ENCODE measurements at places on chromosomes 7 and 10. TPM values are rescaled to one million over a fixed set of nuclear protein-coding genes. Genes with fewer than 3 reads are reported as not detected.

DNA sequence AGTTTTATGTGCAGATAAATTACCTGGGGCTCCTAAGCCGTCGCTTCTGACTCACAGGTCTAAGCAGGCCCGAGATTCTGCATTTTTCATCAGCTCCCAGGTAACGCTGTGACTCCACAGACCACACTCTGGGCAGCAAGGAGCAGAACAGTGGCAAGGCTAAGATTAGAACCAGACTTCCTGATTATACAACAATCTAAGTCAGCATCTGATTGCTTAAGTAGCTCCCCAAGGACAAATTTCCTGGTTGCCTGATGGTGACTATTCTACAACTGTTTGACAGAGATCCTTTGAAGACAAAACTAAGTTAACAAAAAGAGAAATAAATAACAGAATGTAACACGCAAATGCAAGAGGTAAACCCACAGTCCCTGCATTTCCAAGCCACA lies 69.0 kb downstream of the CREB3L2 start:
- peak; percentile 49 for DNase-seq

DNA sequence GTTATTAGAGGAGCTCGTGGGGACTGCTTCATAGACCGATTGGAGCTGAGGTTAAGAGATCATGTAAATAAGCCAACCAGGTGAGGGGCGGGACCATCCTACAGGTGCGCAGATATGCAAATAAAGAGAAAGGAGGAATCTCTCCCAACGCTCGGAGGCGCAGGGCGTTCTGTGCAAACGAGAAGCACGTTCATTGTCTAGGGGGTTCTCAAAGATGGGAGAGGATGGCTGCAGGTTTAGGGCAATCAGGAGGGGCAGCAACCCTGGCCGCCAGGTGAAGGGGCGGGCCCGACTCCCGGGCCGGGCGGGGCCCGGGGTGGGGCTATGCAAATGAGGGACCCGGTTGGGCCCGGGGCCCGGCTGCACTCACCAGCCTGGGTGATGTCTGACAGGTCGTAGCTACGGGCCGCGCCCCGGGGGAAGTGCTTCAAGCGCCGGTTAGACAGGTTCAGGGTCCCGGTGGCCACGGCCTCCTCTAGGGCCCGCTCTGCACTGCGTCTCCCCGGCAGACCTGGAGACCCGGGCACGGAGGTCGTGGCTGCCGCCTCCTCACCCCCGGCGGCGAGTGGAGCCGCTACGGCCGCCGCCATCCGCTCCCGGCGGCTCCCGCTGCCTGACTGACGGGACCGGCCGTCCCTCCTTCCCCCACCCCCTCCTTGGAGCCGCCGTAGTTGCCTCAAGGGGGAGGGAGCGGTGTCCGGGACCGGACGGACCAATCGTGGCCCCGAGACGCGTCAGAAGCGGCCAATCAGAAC lies at the start of gene LRCH4:
LRCH4 (minus strand) TSS at position 619 of the 755 bp plus-strand sequence; CDS start at position 590, 29 bp downstream.
- peak; percentile 44 for DNase-seq

DNA sequence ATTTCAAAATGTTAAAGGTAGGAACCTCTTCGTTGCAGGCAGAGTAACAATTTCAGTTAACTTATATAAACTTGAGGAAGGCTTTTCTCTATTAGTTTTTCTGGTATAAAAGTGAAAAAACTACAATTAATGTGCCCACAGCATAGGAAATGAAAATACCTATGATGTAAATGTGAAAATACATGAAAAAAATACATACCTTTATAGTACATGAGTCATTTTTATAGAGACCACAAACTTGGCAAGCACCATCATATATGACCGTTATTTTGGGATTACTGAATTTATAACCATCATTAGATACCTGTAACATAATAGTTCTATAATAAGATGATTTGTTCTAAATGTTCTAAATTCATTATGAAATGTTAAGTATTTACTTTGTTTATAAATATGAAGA lies 42.7 kb downstream of the VWDE start:
- peak; percentile 9 for DNase-seq

- no peak for DNase-seq
Measured at GRCh38 chr10:79197558-79197957, 128.8 kb downstream of the ZMIZ1 start.

DNA sequence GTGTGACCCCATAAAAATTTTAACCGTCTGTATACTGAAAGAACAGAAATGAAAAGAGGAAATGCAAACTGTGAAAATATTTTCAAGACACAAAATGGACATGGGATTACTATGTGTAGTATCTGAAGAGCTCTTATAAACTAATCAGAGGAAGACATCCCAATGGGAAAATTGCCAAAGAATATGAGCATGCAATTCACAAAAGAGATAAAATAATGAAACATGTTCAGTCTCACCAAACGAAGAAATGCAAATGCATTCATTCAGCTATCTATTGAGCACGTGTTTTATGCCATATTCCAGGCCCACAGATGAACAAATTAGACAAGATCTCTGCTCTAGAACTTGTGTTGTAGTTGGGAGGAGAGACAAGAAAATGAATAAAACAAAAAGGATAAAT lies 63.2 kb downstream of the NHLRC2 start:
- DNase-seq: no peak

DNA sequence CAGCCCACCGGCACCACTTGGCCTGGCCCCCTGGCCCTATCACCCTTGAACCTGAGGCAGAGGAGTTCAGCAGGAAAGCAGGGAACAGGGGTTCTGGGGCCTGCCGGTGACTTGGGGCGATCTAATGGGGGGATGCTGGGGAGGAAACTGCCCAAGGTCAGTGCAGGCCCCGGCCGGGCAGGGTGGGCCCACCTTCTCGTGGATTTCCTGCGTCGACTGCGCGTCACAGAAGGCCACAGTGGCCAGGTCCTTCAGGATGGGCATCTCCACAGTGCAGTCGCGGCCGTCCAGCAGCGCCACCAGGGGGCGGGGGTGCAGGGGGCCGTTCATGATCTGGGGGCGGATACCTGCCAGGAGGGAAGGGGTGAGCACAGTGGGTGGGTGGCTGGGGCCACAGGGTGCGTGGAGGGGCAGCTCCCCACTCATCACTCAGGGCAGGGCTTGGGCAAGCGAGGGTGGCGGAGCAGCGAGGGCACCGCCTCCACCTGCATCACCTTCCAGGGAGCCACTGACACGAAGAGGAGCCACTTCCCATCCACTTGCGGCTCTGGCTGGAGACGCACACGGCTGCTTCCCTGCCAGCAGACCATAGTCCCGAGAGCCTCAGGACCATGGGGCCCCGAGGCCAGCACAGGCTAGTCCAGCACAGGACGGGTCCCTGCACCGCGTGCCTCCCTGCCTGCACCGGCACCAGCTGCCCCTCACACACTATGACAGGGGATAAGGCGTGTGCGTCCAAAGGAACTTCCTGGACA lies 61.4 kb downstream of the ZRANB1 start:
- no peak for DNase-seq

DNA sequence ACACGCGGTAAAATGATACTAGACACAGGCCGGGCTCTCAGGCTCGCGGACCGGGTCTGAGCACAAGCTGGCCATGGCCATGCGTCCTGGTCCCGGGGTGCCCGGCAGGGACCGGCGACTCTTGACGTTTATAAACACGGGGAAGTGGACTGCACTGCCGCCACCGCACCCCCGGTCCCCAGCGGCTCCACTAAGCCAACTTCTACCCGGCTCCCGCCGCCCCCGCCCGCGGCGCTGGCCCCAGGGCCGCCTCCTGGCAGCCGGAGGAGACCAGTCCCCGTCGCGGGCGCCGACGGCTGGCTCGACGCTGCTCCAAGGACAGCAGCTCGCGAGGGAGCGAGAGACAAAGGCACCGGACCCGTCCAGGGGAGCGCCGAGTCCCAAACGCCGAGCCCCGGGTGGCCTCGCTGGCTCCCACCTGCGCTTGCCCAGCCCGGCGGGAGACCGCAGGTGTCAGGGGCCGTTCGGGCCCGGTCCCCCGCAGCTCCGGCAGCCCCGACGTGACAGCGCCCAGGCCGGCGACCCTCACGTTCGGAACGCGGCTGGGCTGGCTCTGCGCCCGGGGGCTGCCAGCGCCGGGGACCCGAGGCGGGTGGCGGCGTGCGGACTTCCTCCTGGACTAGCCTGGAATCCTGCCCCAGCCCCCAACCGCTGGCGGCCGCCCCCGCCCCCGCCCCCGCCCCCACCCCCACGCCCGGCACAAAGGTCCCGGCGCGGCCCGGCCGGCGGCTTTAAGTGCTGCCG lies 517 bp downstream of the ITGB1 start:
- no peak for DNase-seq

- no peak for DNase-seq
Measured at GRCh38 chr7:140230516-140230860, 53.7 kb upstream of the KDM7A start.

Gene ACSM6
- total RNA-seq: not detected

Gene SLC13A1
- not detected for total RNA-seq

Gene TAF3
- 1.5 TPM for total RNA-seq

Gene SPDYE9
- not detected for total RNA-seq

Gene CCSER2
- total RNA-seq: 23.6 TPM

Data from fibroblast of lung (primary cell).